NCI-H524 (cell line): ENCODE measurements at places on chromosomes 7 and 10.

DNA sequence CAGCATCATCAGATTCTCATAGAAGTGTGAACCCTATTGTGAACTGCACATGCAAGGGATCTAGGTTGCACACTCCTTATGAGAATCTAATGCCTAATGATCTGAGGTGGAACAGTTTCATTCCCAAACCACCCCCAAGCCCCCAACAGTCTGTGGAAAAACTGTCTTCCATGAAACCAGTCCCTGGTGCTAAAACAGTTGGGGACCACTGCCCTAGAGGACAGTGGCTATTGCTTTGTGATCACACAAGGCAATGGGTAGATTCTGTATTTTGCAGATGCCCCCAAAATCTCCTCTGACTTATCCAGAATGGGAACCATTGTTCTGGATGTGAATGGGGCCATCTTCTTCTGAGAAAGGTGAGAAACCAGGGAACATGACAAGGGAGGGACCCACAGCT is 31.1 kb upstream of the HPS1 start:
- no peak for DNase-seq

GRCh38 chr10:116926426-116926825 is 77.1 kb downstream of the ENO4 start:
- no peak for DNase-seq

DNA sequence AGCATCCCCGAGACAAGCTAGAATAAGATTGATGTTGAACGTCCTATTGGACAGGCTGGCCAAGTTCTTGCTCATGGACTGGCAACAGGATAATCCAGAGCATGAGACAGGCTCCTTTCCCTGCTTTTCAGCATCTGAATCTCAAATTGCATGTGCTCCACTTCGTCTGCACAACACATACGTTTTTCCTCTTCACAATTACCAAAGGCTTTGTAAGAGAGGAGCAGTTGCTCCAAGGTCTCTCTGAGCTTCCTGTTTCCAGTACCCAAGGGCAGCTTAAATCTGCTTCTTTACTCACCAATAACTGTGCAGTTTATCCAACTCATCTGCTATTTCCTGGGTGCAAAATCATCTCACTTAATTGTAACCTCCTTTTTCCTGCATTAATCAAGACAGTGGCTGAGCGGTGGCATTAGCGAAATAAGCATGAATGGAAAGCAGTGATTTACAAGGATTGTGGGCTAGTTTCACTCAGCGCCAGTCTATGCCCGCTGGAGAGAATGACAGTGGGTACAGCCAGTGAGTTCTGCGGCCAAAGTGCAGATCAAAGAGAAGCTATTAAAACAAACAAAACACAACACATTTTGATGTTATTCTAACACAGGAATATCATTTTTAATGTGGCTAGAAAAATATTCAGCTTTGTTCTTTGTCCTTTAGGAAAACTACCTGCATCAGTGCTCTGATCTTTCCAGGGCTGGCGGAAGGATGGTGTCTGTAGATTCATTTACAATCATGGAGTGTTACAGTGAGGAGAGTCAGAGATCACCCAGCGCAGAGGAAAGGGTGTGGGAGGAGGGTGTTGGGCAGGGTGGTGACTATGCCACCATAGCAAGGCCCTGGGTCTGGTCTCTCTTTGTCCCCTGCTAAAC is 79.8 kb downstream of the CHN2 start:
- DNase-seq: no peak

DNA sequence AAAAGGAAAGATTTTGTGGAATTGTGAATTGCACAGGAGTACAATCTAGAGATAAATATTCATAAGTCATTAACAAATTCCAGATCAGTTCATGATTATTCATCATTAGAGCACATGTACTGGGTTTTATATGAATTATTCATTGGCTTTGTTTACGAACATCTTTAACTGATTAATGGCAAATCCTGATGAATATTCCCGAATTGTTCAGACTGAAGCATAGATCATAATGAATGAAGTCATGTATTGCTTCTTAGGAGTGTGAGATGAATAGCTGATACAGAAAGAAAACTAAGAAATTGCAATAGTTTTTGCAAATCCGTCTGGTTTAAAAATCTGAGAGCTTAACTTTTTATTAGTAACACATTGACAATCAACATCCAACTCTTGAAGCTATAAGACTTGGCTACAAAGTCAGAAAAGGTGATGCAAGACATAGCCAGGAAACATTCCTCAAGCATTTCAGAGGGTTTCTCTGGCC is 183.6 kb upstream of the DGKB start:
- DNase-seq: no peak

DNA sequence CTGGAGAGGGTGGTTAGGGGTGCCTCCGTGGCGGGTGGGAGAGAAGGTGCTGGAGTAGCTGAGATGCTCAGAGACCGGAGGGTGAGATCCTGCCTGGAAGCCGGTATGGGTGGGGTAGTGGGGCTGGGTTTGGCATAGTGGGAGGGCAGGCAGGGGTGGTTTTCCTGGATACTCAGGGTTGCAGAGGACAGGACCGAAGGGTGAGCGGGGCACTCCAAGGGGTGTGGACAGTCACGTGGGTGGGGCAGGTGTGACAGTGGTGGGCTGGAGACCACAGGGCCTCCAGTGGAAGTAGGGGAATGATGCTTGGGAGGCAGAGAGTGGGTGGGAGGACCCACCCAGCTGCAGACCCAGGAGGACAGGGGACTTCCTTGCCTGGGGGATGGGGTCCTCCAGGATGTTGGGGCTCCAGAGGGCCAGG is 1.9 kb downstream of the SCART1 start:
- no peak for DNase-seq

- DNase-seq: no peak
These were observed 10.0 kb downstream of the NMT2 start for GRCh38 chr10:15158448-15158847.

- DNase-seq: peak; percentile 68
These were observed 447.8 kb upstream of the C7orf33 start for GRCh38 chr7:148142660-148143248.

DNA sequence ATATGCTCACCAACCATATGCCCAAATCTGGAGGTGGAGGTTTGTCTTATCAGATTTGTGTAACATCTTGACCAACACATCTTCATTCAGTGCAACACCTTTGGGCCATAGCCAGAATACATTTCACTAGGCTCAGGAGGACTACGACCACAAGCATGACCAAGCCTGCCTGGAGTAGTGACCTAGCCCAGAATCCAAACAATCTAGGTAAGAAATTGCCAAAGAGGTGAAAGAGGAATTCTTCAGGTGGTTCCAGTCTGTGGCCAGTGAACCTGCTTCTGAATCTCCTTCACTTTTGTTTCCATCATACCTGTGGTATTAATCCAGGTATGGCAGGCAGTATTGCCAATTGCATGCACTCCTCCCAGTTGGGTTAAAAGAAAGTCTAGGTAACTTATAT is 112.8 kb upstream of the RAB18 start:
- no peak for DNase-seq

DNA sequence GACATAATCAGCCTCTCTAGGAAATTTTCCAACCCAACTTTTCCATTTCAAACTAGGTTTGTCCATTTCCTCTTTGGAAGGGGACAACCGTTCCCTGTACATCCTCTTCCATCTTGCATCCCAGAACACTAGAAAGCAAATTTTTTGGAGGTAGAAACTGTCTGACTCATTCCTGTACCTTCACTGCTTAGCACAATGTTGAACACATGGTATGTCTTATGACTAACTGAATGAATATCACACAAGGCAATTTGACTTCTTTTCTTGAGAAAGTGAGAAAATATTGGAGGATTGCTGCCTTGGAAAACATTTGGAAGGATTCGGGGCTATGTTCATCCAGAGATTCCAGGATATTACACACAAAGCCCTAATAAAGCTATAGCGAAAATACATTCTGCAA is 289.1 kb downstream of the FGFR2 start:
- no peak for DNase-seq

DNA sequence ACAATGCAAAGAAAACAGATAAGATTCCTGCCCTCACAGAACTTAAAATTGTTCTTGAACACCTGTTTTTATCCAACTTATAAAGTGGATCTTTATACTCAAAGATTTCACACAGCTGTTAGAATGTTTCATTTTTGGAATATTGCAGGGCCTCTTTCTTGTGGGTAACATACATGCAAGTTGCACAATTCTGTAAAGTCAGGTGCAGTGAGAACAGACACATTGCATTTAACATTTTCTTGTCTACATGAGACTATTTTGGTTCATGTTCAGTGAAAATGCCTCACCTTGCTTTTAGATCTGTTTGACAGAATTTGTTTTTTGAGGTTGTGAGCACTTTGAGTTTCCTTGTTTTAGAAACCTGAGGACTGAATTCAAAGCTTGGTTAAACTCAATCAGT is 707.8 kb downstream of the SUGCT start:
- no peak for DNase-seq

- DNase-seq: peak; percentile 0
These were observed 122.5 kb downstream of the OAT start for GRCh38 chr10:124296121-124296812.

GRCh38 chr10:122688293-122688989 is 11.2 kb downstream of the C10orf120 start:
- no peak for DNase-seq

DNA sequence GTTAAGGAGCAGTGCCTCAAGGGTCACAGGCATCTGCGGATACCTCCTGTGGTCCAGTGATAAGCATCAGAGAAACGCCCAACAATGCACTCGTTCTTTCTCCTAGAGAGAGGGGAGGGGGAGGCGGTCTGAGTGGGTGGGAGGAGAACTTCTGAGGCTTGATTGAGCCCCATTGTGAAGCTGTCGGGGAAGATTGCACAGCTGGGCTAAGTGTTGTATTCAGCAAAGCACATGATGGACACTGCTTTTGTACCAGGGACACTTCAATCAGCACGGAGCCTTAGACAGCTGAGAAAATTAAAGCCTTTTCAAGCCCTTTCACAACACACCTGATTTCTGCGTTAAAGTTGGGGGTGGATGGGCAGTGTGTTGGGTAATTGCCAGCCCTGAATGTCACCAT is 230.3 kb upstream of the GHITM start:
- DNase-seq: no peak

GRCh38 chr7:55426676-55427075 is 61.5 kb downstream of the LANCL2 start:
- DNase-seq: no peak

GRCh38 chr10:108204528-108205305 is 1040.2 kb upstream of the SORCS1 start:
- no peak for DNase-seq

- no peak for DNase-seq
These were observed 27.6 kb downstream of the MKI67 start for GRCh38 chr10:128098631-128099030.

GRCh38 chr7:77402818-77403217 is 13.3 kb downstream of the GSAP start:
- no peak for DNase-seq

- DNase-seq: no peak
These were observed 115.0 kb upstream of the ZNF438 start for GRCh38 chr10:31146491-31147209.

GRCh38 chr7:138981332-138982203 is at the start of gene KIAA1549:
TSS of gene KIAA1549 (minus strand) at chr7:138981389. CDS start at chr7:138981269, 120 bp downstream.
- peak; percentile 23 for DNase-seq

- no peak for DNase-seq
These were observed 931.4 kb downstream of the IPMK start for GRCh38 chr10:57336341-57336740.

- no peak for DNase-seq
These were observed 1.7 kb downstream of the FOXP2 start for GRCh38 chr7:114416129-114416990.

- DNase-seq: no peak
These were observed 157.7 kb downstream of the COBL start for GRCh38 chr7:51158742-51159445.

GRCh38 chr10:21135023-21135931 is 238.2 kb upstream of the NEBL start:
- no peak for DNase-seq

DNA sequence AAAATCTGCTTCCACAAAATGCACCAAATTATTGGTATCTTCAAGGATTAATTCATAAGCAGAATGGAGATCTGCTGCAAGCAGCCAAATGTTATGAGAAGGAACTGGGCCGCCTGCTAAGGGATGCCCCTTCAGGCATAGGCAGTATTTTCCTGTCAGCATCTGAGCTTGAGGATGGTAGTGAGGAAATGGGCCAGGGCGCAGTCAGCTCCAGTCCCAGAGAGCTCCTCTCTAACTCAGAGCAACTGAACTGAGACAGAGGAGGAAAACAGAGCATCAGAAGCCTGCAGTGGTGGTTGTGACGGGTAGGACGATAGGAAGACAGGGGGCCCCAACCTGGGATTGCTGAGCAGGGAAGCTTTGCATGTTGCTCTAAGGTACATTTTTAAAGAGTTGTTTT is 12.1 kb downstream of the IFIT3 start:
- DNase-seq: no peak
